SHP77 (cell line): ENCODE measurements at places on chromosomes 1 and 21.

DNA sequence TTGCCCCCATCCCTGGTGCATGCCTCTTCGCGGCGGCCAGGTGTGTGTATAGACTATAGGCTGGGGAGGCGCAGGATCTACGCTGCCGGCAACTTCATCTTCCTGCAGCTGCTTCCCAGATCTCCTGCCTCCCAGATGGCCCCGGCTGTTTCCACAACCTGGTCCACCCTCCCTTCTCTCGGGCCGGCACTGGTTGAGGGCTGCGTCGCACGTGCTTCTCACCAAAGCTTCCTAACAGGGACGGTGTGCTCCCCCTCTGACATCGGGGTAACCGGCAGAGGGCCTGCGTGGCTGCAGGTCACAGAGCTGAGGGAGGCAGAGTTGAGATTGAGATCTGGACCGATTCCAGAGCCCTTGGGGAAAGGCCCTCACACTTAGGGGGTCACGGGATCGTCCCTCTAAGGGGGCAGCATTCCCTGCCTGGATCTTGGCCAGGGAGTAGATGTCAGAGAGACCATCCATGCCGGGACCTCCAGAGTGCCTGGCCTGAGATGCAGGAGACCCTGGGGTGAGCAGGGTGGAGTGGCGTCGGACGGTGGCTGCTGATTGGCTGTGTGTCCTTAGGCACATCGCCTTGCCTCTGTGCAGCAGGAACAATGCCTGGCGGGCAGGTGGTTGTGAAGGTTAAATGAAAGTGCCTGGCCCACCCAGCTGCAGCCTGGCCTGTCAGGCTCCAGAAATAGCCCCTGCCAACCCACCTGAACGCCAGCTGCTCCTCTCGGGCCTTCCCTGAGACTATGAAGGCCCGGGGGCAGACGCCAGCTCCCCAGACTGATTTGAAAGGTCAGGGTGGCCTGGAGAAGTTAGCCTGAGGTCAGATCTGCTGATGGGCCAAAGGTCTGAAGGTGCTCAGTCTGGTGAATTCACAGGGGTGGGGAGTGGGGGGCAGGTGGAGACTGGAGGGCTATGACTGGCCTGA lies 6.1 kb upstream of the MASP2 start:
- peak; percentile 92 for DNase-seq

- DNase-seq: no peak
Observed at GRCh38 chr21:28696844-28697410, 295.8 kb downstream of the LTN1 start.

- no peak for DNase-seq
Observed at GRCh38 chr1:27623327-27624212, 11.4 kb downstream of the FGR start.

DNA sequence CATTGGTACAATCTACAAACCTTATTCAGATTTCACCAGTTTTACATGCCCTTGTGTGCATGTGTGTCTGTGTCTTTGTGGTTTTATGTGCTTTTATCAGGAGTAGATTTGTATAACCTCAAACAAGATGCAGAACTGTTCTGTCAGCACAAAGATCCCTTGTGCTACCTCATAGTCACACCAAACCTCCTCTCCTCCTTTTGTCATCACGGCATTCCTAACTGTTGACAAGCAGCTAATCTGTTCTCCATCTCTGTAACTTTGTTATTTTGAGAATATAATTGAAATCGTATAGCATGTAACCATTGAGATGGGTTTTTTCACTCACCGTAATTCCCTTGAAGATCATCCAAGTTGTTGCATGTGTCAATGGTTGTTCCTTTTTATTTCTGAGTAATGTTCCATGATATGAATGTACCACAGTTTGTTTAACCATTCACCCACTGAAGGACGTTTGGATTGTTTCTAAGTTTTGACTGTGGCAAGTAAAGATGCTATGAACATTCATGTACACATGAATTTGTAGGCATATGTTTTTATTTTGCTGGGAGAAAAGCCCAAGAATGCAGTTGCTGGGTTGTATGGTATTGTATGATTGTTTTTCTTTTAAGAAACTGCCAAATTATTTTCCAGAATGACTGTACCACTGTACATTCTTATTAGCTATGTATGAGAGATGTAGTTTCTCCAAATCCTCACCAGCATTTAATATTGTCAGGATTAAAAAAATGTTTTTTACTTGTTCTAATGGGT lies 78.1 kb upstream of the B3GALT2 start:
- DNase-seq: no peak

DNA sequence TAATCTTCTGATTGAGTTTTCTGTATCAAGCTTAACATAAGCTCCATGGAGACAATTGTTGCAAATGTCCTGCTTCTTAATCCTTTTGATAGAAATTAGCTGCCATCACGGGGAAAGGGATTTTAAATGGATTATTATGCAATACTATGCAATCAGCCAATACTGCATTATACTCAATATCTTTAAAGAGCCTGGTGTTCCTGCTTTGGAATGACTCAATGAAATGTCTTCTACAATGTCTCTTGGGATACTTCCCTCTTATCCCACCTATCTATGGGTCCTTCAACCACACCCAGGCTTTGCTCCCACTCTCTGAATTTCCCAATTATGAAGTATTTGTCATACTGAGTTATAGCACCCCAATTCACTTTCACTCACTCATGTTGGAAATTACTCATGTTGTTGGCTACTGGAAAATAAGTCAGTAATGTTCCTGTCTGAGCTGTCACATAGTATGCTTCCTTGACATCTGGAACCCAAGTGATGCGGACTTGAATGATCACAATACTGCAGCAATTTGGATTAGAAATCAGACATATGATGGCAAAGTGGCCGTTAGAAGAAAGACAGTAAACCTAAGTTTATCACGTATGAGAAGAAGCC lies 85.0 kb downstream of the TPR start:
- no peak for DNase-seq

DNA sequence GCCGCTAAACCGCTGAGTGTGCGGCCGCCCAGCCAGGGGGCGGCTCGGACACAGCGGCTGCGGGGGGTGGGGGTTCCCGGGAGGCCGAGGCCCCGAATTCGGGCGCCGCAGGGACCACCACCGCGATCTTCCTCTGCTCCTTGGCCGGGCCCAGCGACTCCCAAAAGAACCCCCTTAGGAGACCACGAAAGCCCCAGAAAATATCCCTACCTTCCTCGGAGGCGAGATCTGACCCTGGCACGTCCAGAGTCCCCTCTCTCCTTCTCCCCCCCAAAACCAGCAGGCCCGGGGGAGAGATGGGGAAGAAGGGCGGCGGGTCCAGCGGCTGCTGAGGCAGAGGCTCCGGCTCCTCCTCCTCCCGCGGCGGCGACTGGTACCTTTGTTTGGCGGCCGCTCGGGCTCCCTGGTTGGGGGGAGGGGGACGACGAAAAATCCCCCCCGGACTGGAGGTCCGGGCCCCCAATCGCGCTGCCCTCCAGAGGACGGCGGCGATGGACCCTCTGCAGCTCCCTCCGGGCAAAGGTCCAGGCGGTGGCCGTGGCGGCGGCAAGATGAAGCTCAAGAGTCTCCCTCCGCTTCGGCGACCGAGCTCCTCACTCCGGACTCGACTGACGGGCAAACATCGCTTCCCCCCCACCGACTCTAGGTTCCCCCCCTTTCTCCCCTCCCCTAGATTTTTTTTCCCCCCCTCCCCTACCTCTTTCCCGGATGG lies at the start of gene ARID4B:
TSS of gene ARID4B (minus strand) at position 621 of the 712 bp plus-strand sequence. CDS start 1,260 bp downstream, outside the sequence.
- DNase-seq: peak; percentile 74

- DNase-seq: peak; percentile 76
Observed at GRCh38 chr1:154992721-154993571, 440 bp upstream of the LENEP start.

DNA sequence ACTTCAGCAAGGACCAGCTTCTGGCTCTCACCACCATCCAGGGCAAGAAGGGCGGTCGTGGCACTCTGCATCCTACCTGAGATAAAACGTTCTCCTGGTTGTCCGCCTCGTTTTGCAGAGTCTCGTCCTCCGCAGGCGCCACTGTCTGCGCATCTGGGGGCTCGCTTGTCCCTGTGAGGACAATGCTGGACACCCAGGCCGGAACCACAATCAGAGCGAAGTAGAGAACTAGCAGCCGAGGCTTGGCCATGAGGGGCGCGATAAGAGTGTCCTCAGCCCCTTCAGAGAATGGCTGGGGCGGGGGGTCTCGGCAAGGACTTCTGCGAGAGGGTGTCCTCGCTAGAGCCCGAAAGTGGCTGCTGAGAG lies 505 bp downstream of the OLFML2B start:
- DNase-seq: no peak

DNA sequence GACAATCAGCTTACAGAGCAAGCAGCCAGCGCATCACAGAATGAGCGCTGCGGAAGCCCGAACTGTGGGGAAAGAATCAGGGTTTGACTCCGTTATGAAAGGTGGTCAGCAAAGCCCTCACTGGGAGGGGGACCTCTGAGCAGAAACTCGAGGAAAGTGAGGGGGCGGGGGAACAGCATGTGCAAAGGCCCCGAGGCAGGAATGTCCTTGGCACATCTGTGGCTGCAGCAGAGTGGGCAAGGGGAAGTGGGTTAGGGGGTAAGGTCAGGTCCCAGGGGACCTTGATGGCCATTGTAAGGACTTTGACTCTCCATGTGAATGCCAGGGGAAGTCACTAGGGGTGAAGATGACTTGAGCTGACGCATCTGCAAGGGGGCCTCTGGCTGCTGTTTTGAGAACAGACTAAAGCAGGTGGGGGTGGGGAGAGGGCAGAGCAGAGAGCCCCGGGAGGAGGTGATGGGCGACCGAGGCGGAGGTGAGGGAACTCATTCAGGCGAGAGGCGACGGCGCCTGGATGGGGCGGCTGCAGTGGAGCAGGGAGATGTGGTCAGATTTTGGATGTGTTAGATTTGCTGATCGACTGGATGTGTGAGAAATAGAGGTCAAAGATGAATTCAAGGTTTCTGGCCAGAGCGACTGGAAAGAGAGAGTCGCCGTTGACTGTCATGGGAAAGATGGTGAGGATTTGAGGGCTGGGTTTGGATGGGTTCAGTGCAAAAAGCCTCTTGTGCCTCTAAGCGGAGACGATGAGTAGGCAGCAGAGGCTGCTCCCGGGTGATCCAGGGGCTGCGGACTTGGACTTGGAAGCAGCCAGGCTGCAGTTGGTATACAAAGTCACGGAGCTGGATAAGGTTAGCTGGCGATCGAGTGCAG lies 108.0 kb upstream of the ZBTB40 start:
- DNase-seq: no peak

DNA sequence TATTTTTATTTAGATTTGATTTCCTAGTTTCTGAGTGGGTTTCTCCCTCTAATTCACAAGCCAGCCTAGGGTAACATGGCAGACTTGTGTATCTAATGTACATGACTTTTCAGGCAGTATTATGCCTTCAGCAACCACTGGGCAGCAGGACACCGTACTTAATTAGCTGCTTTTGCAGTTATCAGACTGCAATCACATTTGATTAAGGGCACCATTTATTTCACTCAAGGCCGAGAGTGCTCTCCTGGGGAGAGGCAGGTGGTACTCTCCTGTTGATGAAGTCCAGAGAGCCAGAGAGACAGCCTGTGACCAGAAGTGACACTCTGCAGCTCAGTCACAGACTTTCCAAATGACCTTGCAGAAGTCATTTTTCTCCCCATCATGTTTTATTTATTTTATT lies 18.7 kb downstream of the CYYR1 start:
- DNase-seq: no peak

DNA sequence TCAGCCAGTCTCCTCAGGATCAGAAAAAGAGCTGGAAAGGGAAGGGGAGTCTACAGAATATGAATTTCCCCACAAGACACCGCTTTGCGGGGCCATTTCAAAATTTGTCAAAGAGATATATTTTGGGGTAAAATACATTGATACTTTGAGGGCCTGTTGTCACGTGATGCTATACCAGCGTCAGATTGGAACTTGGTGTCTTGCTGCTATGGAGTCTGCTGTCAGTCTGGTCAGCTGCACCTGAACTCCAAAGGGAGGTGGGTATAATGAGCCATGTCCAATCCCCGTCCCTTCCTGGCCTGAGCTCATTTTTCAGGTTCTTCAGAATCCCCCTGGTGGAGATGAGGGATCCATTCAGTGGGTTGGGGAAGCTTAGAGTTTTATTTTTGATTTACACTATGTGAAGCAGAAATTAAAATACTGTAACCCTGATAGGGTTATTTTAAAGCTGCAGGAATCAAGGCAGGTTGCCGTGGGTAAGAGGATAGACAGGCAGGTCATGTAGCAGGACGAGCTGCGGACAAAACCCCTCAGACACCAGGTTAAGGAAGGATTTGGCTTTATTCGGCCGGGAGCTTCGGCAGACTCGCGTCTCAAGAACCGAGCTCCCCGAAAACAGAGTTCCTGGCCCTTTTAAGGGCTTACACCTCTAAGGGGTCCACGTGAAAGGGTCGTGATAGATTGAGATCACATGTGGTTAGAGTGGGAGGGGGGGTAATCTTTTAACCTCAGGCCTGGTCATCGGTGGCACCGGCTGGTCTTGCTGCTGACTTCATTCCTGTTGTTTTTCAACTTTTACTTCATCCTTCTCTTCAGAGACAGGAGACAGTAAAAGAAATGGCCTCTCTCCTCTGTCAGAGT lies 2.2 kb upstream of the POFUT2 start:
- no peak for DNase-seq

DNA sequence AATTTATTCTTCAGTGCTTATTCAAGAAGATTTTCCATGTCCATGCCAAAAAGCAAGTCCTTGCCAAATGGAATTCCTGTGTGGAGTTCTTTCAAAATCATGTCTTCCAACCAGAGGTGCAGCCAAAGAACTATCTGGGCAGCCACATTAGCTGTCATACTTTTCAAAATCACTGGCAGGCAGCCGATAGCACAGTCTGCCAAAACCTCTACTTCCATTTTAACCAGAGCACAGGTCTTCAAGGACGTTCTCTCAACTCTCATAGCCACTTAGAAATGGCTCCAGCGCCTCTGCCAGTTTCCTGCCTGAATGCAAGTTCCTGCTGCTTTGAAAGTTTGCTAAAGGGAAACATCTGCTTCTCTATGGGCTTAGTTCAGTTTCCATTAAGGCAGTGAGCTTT lies 975.7 kb upstream of the ADGRL4 start:
- DNase-seq: no peak

- no peak for DNase-seq
Observed at GRCh38 chr21:31489726-31490125, 145.7 kb upstream of the TIAM1 start.

GRCh38 chr1:180407051-180407450 lies 95.3 kb downstream of the ACBD6 start:
- no peak for DNase-seq

DNA sequence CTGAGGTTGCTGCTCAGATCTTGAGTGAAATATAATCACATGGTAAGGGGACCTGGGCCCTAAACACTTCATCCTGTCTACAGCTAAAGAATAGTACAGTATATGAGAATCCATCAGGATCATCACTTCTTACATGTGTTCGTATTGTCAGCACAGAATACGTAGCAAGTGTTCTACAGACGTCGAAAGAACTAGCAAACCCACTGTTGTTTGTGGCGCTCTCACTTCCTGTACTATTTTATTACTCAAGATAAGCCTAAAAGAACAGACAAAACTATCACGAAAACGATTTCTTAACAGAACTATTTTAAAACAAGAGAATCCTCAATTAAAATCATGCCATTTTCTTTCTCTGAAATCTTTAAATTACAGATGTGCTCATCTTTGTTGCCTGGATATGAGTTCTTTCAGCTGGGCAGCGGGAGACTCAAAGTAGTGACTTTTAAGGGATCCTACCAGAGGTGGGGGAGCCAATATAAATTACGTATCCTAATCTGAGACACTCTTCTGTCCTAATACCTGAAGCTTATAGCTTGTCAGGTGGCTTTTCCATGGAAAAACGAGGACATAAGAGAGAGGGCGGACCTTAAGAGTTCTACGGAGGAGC lies 724 bp downstream of the ST7L start:
- DNase-seq: no peak
